ENCODE measurements at places on chromosomes 6 and 20.

- DNase-seq: no peak
Observed at GRCh38 chr6:74434171-74434570, 738.2 kb downstream of the CD109 start.

DNA sequence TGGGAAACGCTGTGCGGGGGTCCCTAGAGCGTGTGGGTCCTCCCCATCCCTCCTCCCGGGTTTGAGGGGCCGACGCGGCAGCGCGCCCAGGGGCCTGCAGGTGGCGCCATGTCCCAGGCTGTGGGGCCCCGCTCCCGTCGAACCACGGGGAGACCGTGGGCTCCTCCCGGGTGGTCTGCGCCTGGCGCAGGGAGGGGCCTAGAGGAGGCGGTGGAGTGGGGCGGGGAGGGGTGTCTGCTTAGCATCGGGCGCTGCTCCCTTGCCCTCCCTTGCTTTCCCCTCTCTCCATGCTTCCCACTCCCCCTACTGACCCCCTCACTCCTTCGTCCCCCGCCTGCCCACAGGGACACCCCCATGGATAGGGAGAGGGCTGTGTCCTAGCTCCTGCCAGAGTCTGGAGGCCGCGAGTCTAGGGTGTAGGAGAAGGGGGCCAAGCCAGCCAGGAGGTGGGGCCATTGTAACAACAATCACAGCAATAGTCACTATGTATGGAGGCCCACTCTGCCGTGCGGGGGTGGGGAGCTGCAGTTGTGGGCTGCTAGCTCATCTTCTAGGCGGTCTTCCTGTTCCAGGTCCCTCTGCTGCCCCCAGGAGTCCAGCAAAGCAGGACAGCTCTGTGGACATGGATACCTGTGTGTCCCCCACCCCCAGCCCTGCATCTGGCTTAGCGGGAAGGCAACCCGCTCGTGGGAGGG, 51.7 kb downstream of the CHMP4B start:
- DNase-seq: peak; percentile 17
- no peak overlapping the region for H3K27ac ChIP-seq
- no peaks in the 10 kb centered on the region for H3K36me3 ChIP-seq
- no peaks in the 10 kb centered on the region for H3K27me3 ChIP-seq

- no peaks in the 10 kb centered on the region for H3K36me3 ChIP-seq
- no peaks in the 10 kb centered on the region for H3K27me3 ChIP-seq
- DNase-seq: no peak
- H3K4me3 ChIP-seq: peak overlapping the region; percentile 98
- H3K27ac ChIP-seq: peak overlapping the region; percentile 95
Observed at GRCh38 chr6:157822245-157823000, 623 bp upstream of the SNX9 start.

GRCh38 chr6:15401769-15402250, 155.9 kb downstream of the JARID2 start:
- H3K27me3 ChIP-seq: no peaks in the 10 kb centered on the region
- no peak for DNase-seq
- no peak overlapping the region for H3K27ac ChIP-seq
- H3K36me3 ChIP-seq: no peaks in the 10 kb centered on the region

DNA sequence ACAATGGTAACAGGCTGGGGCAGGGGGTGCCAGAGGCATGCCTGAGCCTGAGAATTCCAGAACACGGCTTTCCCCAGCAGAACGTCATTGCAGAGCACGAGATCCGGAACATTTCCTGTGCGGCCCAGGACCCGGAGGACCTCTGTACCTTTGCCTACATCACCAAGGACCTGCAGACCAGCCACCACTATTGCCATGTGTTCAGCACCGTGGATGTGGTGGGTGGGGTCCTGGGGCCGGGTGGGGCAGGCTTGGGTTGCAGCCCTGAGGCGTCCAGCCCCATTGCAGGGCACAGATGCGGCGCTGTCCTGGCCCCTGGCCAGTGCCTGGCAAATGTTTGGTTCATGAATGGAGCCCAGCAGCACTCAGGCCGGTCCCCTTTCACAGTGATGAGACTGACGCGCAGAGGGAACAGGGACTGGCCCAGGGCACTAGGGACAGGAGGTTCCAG, 57.1 kb downstream of the TCP11 start:
- H3K27ac ChIP-seq: no peak overlapping the region
- H3K36me3 ChIP-seq: peaks cover 94% of the 10 kb centered on the region
- H3K4me1 ChIP-seq: peaks cover 12% of the 10 kb centered on the region
- no peak overlapping the region for H3K4me3 ChIP-seq

- H3K4me3 ChIP-seq: no peak overlapping the region
- H3K27ac ChIP-seq: no peak overlapping the region
- DNase-seq: no peak
- H3K36me3 ChIP-seq: peaks cover 22% of the 10 kb centered on the region
Observed at GRCh38 chr6:63584566-63584965, 12.3 kb downstream of the LOC128125822 start.

DNA sequence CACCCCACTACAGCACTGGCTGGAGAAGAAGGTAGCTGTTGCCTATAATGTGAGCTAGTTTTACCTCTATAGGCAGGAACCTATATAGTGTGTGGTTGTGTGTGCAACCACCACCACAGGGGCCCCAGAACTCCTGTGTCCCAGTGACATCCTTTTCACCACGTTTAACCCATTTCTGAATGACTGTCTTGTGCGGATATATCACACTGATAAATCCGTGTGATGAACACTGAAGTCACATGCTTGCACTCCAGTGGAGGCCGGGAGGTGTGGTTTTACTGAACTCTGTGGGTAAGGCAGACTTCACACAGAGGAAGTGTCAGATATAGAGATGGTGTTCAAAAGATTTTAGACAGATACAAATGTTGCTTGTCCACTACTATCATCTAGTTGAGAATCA, 32.5 kb downstream of the SDHAF4 start:
- H3K4me1 ChIP-seq: no peaks in the 10 kb centered on the region
- H3K27ac ChIP-seq: no peak overlapping the region
- DNase-seq: no peak
- no peaks in the 10 kb centered on the region for H3K36me3 ChIP-seq
- H3K4me3 ChIP-seq: no peak overlapping the region

DNA sequence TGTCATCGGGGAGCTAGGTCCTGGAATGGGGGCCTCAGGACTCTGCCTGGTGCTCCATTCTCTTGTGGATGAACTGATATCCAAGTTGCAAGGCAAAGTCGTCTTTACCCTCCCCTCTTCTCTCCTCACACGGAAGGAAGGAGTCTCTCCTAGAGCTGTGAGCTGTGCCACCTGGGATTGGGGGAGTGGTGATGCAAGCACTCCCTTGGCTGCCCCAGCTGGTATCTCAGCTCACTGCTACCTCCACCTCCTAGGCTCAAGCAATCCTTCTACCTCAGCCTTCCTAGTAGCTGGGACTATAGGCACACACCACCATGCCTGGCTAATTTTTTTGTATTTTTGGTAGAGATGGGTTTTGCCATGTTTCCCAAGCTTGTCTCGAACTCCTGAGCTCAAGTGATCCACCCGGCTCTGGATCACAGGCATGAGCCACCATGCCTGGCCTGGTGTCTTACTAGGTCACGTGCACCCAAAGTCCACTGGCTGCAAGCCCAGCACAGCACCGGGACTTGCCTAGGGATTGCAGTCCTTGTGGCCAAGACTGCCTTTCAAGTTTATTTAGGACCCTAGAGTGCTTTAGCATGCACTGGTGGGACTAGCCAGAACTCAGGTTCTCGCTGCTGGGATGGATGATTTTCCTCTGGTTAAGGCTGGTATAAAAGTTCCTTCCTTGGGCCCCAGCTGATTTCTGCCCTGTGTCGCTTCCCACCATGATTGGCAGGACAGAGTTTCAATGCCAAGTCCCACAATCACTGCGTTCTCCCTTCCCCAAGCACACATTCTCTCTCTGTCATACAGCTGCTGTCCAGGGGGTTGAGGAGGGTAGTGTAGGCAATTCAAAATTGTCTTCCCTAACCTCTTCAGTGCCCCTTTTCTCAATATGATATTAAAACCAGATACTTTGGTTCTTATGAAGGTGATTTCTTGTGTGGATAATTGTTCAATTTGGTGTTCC, 33.5 kb downstream of the SMAP1 start:
- no peak overlapping the region for H3K4me3 ChIP-seq
- DNase-seq: no peak
- no peaks in the 10 kb centered on the region for H3K4me1 ChIP-seq
- H3K27ac ChIP-seq: no peak overlapping the region

DNA sequence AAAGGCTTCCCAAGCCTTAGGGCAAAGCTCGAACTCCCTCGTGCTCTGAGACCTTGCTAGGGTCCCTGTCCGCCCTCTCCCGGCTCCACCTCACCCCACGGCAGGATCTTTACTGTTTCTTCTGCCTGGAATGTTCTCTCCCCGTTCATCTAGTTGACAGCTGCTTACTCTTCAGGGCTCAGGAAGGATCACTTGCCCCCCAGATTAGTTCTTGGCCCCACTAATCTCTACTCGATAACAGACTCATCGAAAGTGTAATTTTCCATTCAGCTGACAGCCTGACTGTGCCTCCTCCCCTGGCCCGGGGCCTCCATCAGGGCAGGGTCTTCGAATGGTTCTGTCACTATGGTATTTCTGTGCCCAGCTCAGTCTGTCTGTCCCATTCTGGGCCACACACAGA, 3.1 kb downstream of the MAP1LC3A start:
- no peaks in the 10 kb centered on the region for H3K4me1 ChIP-seq
- no peak for DNase-seq
- H3K4me3 ChIP-seq: no peak overlapping the region
- H3K36me3 ChIP-seq: no peaks in the 10 kb centered on the region
- H3K27me3 ChIP-seq: no peaks in the 10 kb centered on the region
- no peak overlapping the region for H3K27ac ChIP-seq

DNA sequence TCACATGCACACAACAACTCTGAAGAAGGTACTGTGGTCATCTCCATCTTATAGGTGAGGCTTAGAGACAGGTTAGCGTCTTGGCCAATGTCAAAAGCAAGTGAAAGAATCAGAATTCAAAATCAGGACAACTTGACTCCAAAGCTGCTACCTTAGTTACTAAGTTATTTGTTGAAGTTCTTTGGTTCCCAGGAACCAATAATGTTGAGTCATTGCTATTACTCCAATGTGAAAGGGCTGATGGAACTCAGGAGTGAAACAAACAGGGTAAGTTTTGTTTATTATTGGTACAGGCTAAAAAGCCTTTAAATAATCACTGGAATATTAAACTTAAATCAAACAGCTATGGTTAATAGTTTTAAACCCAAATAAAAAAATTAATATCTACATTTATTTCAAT, 111.1 kb downstream of the PDSS2 start:
- peaks cover 8% of the 10 kb centered on the region for H3K4me1 ChIP-seq
- no peak for DNase-seq
- H3K27me3 ChIP-seq: no peaks in the 10 kb centered on the region
- no peaks in the 10 kb centered on the region for H3K36me3 ChIP-seq
- H3K4me3 ChIP-seq: no peak overlapping the region

GRCh38 chr6:85015396-85015990, 251.1 kb upstream of the TBX18 start:
- no peaks in the 10 kb centered on the region for H3K36me3 ChIP-seq
- H3K4me1 ChIP-seq: no peaks in the 10 kb centered on the region
- no peak for DNase-seq
- H3K4me3 ChIP-seq: no peak overlapping the region
- no peak overlapping the region for H3K27ac ChIP-seq
- H3K27me3 ChIP-seq: no peaks in the 10 kb centered on the region

- no peaks in the 10 kb centered on the region for H3K27me3 ChIP-seq
- DNase-seq: no peak
- H3K36me3 ChIP-seq: no peaks in the 10 kb centered on the region
Observed at GRCh38 chr6:62393608-62394007, 107.6 kb upstream of the KHDRBS2 start.

- DNase-seq: no peak
- peaks cover 13% of the 10 kb centered on the region for H3K4me1 ChIP-seq
- H3K36me3 ChIP-seq: no peaks in the 10 kb centered on the region
- H3K4me3 ChIP-seq: no peak overlapping the region
Observed at GRCh38 chr6:150692604-150693003, 92.9 kb downstream of the PLEKHG1 start.

GRCh38 chr6:99608886-99609482, 2.4 kb downstream of the PRDM13 start:
- H3K36me3 ChIP-seq: no peaks in the 10 kb centered on the region
- H3K4me3 ChIP-seq: no peak overlapping the region
- no peak for DNase-seq

- H3K36me3 ChIP-seq: no peaks in the 10 kb centered on the region
- DNase-seq: no peak
Observed at GRCh38 chr6:92047860-92048259, 1371.5 kb downstream of the EPHA7 start.

DNA sequence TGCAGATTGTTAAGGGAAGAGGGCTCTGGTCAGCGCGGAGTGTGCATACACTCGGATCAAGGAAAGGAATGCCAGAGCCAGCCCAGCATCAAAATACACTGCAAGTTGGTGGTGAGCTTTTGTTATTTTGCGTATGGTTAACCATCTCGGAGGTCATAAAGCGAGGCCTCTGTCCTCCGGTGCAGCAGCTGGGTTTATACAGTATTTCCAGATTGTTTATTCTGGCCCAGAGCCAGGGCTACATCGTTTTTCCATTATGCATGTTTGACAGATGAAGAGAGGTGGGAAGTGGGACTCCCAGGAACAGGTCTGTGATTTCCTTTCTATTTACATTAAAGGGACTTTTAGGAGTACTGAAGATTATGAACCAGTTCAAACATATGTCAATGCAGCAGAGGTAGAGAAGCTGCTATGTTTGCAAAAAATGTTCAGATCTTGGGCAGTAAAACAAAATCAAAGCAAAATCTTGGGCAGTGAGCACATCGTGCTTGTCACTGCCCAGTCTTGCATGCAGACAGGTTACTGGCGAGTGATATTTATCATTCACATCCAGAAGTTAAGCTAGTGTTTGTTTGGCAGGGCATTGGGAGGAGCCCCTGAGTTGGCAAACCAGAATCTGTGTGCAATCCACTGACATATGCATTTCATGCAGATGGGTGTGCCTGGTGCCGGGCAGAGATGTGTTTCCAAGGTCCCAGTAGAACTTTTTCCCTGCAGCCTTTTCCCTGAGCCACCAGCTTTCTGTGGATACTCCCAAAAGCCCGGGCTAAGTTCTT, 256.3 kb upstream of the TAB2 start:
- DNase-seq: no peak
- no peaks in the 10 kb centered on the region for H3K27me3 ChIP-seq
- no peak overlapping the region for H3K4me3 ChIP-seq
- no peak overlapping the region for H3K27ac ChIP-seq
- peaks cover 59% of the 10 kb centered on the region for H3K4me1 ChIP-seq

GRCh38 chr20:34956041-34956458, 382 bp downstream of the MYH7B start:
- peak overlapping the region; percentile 92 for H3K27ac ChIP-seq
- H3K36me3 ChIP-seq: no peaks in the 10 kb centered on the region
- H3K4me1 ChIP-seq: peaks cover 8% of the 10 kb centered on the region
- peak overlapping the region; percentile 95 for H3K4me3 ChIP-seq
- no peaks in the 10 kb centered on the region for H3K27me3 ChIP-seq
- DNase-seq: no peak

All from thoracic aorta (tissue), 2 donors.